CD4-positive, CD25-positive, alpha-beta regulatory T cell (primary cell): ENCODE measurements at places on chromosomes 6 and 20. TPM values are rescaled to one million over a fixed set of nuclear protein-coding genes. Genes with fewer than 3 reads are reported as not detected.

The GABRR1 gene
- not detected for total RNA-seq

The RUNX2 gene
- total RNA-seq: 30.0 TPM

The TBX18 gene
- not detected for total RNA-seq

The DNAH8 gene
- total RNA-seq: 0.05 TPM

The GTPBP2 gene
- total RNA-seq: 49.9 TPM

The TMEM217 gene
- total RNA-seq: 1.4 TPM

The SLC35F1 gene
- not detected for total RNA-seq

The CLVS2 gene
- total RNA-seq: not detected

The PAK1IP1 gene
- 6.0 TPM for total RNA-seq

GRCh38 chr6:20341564-20341963 lies 60.1 kb upstream of the E2F3 start:
- H3K27ac ChIP-seq: no peak overlapping the region
- H3K4me1 ChIP-seq: peaks cover 2% of the 10 kb centered on the region
- DNase-seq: no peak
- no peaks in the 10 kb centered on the region for H3K27me3 ChIP-seq
- no peaks in the 10 kb centered on the region for H3K36me3 ChIP-seq
- H3K4me3 ChIP-seq: no peak overlapping the region

GRCh38 chr6:79787626-79788025 lies 156.5 kb downstream of the SH3BGRL2 start:
- H3K36me3 ChIP-seq: no peaks in the 10 kb centered on the region
- H3K4me1 ChIP-seq: no peaks in the 10 kb centered on the region
- no peak overlapping the region for H3K4me3 ChIP-seq
- H3K27me3 ChIP-seq: peaks cover 1% of the 10 kb centered on the region
- no peak for DNase-seq

DNA sequence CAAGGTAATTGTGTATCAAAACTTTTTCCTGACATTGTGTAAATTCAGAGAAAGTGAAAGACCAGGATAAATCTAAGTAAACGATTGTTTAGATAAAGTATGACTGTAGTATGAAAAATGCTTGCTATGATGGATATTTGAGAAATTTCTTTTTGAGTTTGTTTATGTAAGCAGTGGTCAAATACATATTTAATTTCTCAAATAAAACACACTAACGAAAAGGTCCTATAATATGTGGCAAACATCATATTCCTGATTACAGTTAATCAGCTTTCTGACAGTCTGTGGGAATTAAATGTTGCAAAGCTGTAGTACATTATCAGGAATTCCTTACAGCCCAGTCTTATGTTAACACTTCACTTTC lies 636.9 kb downstream of the MMUT start:
- H3K27me3 ChIP-seq: no peaks in the 10 kb centered on the region
- no peaks in the 10 kb centered on the region for H3K36me3 ChIP-seq
- H3K4me1 ChIP-seq: no peaks in the 10 kb centered on the region
- no peak overlapping the region for H3K4me3 ChIP-seq
- DNase-seq: no peak

DNA sequence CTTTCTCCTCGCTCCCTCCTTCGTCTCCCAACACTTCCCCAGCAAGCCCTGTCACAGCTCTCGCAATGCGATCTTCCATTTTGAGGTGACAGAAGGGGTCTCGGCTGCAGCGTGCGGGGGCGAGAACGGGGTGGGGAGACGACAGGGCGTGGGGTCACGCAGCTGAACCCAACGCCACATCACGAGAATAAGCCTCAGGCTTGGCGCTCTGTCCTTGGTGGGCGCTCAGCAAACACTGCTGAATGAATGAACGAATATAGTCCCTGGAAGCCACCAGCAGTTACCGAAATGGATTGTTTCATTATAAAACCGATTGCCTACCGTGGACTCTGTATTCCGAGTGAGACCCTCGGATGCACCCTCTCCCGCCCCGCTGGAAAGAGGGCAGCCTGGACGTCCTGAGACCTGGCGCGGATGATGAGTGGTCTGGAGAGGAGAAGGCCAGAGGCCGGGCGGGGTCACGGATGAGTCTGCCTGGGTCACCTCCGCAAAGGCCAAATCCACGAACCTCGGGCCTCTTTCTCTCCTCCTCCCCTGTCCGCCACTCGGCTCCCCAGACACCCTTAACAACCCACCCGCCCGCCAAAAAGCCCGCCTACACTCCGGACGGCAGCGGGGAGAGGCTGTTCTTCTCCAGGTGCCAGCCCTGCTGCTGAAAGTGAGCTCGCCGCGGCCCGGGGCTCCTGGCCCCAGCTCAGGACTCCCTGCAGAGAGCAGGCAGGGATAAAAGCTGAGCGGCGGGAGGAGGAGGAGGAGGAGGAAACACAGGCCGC lies 3.7 kb downstream of the NRN1 start:
- no peak for DNase-seq
- no peak overlapping the region for H3K4me3 ChIP-seq
- no peak overlapping the region for H3K27ac ChIP-seq
- H3K36me3 ChIP-seq: no peaks in the 10 kb centered on the region

- H3K27me3 ChIP-seq: peaks cover 18% of the 10 kb centered on the region
- H3K36me3 ChIP-seq: no peaks in the 10 kb centered on the region
- no peaks in the 10 kb centered on the region for H3K4me1 ChIP-seq
- DNase-seq: no peak
- H3K27ac ChIP-seq: no peak overlapping the region
- no peak overlapping the region for H3K4me3 ChIP-seq
Measured at GRCh38 chr6:38847497-38847896, 132.4 kb downstream of the DNAH8 start.

DNA sequence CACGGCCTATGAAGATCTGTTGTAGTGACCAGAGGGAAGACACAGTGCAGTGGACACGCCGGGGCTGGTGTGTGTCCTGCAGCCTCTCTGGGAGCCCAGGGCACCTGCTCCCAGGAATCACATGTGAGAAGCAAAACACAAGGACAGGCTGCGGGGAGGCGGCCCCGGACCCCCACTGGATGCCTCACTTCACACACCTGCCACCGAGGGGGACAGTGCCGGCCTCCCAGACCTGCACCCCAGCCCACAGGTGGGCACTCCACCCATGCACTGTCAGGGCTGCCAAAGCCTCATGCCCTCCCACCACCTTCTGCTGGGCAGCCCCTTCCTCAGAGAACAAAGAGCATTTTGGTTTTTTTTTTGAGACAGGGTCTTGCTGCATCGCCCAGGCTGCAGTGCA lies 27.4 kb downstream of the FRMD1 start:
- no peaks in the 10 kb centered on the region for H3K36me3 ChIP-seq
- no peak for DNase-seq
- no peaks in the 10 kb centered on the region for H3K27me3 ChIP-seq
- no peaks in the 10 kb centered on the region for H3K4me1 ChIP-seq
- no peak overlapping the region for H3K4me3 ChIP-seq
- H3K27ac ChIP-seq: no peak overlapping the region

DNA sequence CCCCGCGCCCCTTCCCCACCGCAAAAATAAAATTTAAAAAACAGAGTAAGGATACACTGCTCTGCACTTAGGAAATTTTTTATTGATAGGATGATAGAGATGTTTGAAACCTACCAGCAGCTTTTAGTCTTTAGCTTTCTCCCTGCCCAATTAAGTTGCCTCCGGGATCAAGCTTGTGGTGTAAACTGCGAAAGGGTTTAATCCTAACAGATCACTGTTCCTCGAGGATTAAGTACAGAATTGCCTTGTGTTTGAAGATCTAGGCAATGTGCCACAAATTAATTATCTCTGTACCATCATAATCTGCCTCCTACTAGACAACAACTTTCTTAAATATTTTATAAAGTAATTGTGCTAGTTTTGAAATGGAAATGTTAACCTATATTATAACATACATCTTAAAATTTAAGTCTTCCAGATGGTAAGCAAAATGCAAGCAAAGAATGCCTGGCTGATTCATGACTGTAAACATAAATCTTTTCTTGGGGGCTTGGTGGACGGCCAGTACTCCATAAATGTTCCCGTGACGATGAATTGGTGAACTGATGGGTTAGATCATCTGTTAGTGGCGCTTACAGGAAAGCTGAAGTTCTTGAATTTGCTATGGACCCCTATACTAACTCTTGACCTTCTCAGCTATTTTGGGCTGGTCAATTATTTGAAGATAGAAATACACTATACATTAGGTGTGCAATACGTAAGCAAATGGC lies 58.0 kb upstream of the ARHGAP18 start:
- DNase-seq: no peak
- H3K4me3 ChIP-seq: peak overlapping the region; percentile 87
- H3K36me3 ChIP-seq: no peaks in the 10 kb centered on the region
